ENCODE measurements at places on chromosomes 7 and 10.

DNA sequence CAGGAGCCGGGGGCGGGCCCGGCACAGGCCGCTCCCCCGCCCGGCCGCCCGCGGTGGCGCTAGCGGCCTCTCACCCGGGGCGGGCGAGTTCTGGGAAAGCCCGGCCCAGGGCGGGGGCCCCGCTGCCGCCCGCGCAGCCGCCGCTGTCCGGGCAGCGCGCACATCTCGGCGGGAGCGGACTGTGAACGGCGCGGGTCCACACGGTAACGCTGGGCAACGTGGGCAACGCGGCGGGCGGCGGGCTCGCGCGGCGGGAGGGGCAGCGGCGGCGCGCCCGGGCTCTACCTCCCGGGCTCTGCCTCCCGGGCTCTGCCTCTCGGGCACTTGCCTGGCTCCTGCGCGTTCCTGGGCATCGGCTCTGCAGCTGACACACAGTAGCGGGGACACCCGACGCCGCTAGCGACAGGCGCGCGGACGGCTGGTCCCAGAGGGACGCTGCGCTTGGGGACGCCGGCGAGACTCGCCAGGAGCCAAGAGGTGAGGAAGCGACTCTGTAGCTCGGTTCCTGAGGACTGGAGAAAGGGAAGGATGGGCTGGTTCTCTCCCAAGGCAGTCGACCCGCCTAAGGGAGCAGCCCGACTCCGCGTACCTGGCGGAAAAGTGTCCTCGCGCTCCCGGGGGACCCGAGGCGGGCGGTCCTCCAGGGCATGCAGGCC is at the start of gene PLCE1:
Gene PLCE1, plus strand, starts transcription at position 150 of the 656 bp plus-strand sequence. CDS start 37,116 bp downstream, outside the sequence.
- no peak for DNase-seq

GRCh38 chr7:114865564-114865963 is 56.3 kb upstream of the MDFIC start:
- DNase-seq, result peak; percentile 72

GRCh38 chr10:5737352-5737751 is 52.7 kb downstream of the TASOR2 start:
- no peak for DNase-seq

DNA sequence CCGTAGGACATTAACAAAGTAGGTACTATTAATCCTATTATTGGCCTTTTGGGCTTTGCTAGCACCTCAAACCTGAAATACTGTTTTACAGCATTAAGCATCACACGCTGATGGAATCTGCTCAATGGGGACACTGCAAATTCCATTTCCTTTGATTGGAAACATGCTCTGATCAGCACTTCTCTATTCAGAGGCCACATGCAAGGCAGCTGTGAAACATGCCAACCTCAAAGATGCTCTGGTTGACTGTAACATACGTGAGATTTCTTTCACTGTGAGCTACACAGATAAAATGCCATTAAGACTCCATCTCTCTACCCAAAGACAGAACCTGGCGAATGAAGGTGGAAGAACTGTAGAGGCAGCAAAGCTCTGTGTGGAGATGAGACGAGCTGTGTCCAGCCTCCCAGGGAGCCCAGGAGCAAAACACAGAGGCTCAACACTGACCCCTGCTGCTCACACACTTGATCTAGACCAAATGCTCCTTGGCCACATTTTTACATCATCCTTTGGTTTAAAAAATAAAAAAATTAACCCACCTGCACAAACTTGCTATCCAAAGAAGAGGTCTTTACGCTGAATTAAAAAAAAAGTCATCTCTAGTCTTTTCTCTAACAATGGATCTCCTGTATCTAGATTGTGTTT is 8.0 kb downstream of the RSU1 start:
- peak; percentile 46 for DNase-seq

GRCh38 chr10:99927721-99928280 is 81.9 kb downstream of the DNMBP start:
- no peak for DNase-seq

- DNase-seq, result no peak
Measured at GRCh38 chr10:70903262-70903921, 15.0 kb upstream of the PCBD1 start.

- DNase-seq, result no peak
Measured at GRCh38 chr7:8084836-8085235, 116.2 kb downstream of the GLCCI1 start.

GRCh38 chr10:114026189-114027040 is 17.3 kb upstream of the ADRB1 start:
- DNase-seq, result no peak

GRCh38 chr10:84317174-84317573 is 11.2 kb upstream of the CCSER2 start:
- DNase-seq, result no peak

GRCh38 chr10:103701380-103702222 is 153.8 kb downstream of the SH3PXD2A start:
- DNase-seq, result no peak

- DNase-seq, result no peak
Measured at GRCh38 chr10:84308021-84308420, 20.4 kb upstream of the CCSER2 start.

- no peak for DNase-seq
Measured at GRCh38 chr7:74271742-74272141, 17.5 kb upstream of the CLIP2 start.

GRCh38 chr10:89129911-89130310 is 77.2 kb downstream of the CH25H start:
- peak; percentile 39 for DNase-seq

DNA sequence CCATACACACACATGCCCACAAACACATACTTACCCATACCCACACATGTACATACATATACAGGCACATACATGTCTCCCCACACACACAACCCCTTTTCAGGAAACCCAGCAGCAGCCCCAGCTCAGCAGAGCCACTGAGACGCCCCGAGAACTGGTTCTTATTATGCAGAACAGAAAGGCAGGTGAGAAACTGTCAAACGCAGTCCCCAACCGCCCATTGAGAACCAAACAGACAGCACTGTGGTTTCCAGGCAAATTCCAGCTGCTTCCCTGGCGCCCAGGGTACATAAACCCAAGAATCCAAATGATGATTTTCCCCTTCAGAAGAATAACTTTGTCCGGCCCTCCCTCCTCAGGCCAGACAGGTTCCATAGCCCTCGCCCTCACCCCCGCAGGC is 366.6 kb upstream of the ZMIZ1 start:
- DNase-seq, result no peak

- DNase-seq, result no peak
Measured at GRCh38 chr10:47169581-47169980, 130.4 kb upstream of the GDF10 start.

DNA sequence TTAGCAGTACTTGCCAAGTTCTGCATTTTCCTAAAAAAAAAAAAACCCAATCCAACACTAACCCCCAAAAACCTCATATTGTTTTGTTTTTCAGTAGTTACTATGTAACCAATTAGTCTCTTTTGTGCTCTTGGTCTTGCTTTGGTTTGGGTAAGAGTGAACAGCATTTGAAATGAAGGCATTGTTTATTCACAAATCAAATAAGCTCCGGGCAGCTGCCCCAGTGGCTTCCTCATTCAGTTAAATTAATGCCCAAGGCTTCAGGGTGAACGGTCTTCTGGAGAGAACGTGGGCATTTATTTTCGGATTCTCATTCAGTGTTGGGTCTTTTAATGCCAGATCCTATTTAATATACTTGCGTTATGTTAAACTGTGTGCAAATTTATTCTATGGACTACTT is 108.7 kb downstream of the GFRA1 start:
- no peak for DNase-seq

- DNase-seq, result no peak
Measured at GRCh38 chr10:7501157-7501556, 90.3 kb upstream of the SFMBT2 start.

DNA sequence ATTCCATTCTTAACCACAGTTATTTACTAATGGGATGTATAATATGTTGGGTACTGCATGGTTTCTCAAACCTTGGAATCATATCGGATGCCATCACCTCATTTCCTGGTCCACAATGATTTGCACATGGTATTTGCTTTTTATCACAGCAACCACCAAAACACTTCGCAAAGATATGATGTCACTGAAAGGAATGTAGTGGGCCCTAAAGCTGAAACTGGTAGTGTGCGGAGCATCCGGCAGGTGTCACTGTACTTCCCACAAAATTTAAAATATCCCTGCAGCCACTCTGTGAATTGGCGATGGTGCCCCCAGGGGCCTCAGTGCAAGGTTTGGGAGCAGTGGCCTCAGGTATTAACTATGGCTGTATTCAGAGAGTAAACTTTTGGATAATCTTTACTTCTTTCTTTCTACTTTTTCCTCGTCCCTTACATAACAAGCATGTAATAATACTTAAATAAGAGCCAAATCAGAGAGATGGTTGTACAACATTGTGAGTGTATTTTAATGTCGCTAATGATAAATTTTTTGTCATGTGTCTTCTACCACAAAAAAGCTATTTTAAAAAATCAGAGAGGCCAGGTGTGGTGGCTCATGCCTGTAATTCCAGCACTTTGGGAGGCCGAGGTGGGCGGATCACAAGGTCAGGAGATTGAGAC is 66.2 kb downstream of the FAM241B start:
- DNase-seq, result peak; percentile 5

DNA sequence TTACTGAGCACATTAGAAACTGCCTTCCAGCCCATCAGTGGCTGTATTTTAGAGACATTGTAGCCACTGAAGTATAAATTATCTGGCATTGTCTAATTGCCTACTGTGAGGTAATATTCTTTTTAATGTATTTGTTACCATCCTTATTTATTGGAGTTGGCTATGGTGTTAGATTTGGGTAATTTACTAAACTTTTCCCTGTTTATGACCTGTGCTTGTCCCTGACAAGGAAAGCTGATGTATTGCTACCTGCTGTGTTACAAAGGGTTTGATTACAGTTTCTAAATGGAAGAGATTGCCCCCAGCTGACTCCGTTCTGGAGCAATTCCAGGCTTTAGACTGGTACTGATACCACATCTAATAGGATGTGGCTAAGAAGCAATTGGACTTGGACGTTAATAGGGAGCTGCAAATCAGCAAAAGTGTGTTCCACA is 12.3 kb upstream of the ASCC1 start:
- DNase-seq, result no peak

GRCh38 chr10:104021246-104021645 is 54.3 kb downstream of the SLK start:
- DNase-seq, result no peak

DNA sequence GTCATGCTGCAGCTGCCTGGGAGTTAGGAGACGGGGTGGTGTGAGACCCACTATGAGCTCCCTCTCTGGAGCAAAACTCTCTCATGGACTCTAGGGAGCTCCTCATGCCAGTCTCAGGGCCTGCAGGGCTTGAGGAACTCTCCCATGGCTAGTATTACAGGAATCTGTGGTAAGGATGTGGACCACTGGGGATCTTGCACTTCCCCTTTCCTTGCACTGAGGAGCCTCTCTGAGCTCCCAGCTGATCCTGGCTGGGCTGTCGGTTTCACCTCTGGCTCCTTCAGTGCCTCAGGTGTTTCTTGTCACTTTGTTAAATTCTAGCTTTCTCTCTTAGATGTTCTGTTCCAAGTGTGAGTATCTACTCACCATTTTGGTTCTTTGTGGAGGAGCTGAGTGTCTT is 71.6 kb upstream of the IMMP2L start:
- no peak for DNase-seq

GRCh38 chr10:104642658-104643302 is 1.7 kb downstream of the SORCS3 start:
- no peak for DNase-seq

DNA sequence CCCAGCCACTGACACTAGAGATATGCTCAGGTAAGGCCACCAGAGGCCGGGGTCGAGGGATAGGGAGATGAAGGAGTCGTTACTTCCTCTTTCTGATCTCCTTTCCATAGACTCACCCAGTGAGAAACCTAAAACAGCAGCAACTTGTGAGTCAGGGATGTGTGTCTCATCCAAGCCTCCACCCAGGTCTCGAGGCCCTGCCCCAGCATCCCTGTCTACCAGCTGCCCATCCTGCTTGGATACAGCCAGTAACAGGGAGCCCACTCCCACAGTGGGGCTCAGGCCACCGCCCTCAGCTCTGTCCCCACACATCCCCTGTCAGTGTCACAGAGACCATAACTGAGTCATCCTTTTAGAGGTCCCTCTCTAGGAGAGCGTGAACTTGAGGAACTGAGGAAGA is 49.6 kb upstream of the CHST15 start:
- peak; percentile 41 for DNase-seq

- DNase-seq, result no peak
Measured at GRCh38 chr10:31340343-31340742, 21.3 kb downstream of the ZEB1 start.

DNA sequence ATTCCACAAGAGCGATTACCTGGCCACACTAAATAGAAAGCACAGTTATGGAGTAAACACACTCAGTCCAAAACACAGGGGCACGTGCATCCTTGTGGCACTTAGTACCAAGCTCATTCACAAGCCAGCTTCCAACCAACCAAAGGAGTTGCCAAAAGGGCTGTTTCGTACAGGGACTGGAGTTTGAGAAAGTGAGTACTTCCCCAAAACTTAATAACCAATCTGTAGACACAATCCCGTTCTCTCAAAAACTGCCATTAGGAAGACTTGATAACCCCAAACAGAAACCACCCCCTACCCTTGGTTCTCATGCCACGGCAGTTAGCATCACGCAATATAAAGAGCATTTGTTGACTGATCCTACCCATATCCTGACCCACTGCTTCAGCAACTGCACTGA is 166.2 kb upstream of the ASAH2 start:
- DNase-seq, result no peak

GRCh38 chr7:149616898-149617297 is 119.3 kb upstream of the ZNF746 start:
- no peak for DNase-seq

- DNase-seq, result no peak
Measured at GRCh38 chr7:159122276-159122675, 22.4 kb downstream of the VIPR2 start.

DNA sequence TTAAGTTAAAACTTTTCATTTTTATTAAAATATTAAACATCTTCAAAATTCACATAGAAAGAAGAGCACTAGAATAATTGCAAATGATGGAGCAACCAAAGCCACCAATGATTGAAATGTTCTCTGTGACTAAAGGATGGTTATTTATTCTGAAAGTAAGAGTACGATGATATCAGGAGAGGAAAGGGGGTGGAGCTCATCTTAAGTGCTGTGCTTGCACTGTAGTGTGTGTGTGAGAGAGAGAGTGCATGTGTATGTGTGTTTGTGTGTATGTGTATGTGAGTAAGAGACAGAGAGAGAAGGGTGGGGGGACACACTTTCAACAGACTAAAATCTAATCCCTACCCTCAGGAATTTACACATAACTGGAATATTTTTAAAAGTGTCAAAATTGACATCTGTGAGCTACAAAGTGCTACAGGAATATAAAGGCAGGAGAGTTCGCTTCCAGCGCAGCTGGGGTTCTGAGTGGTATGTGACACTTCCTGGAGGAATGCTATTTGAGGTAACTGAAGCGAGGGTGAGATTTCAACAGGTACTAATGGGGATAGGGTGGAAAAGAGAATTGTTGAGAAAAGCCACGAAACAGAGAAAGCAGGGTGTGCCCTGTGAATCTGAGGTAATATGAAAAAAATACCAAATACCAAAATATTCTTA is 57.2 kb upstream of the SMNDC1 start:
- DNase-seq, result peak; percentile 24

DNA sequence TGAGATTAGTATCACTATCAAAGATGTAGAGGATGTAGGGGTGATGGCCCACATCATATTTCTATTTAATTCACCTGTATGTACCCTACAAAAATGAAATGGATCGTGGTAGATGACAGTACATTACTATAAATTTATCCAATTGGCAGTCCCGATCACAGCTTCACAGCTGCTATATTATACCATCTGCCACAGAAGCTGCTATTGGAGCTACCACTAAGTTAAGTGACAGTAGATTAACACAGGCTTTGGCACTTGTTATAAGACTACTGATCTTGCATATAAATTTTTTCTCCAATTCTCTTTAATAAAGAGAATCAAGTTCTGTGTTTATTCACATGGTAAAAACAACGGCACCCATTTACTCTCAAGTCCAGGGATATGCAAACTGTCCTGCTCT is 24.9 kb upstream of the MAGI2 start:
- DNase-seq, result no peak

- DNase-seq, result no peak
Measured at GRCh38 chr10:132139526-132139925, 47.2 kb upstream of the DPYSL4 start.
